Posterior cingulate gyrus (tissue), 11 donors: ENCODE measurements at places on chromosomes 1 and 21.

DNA sequence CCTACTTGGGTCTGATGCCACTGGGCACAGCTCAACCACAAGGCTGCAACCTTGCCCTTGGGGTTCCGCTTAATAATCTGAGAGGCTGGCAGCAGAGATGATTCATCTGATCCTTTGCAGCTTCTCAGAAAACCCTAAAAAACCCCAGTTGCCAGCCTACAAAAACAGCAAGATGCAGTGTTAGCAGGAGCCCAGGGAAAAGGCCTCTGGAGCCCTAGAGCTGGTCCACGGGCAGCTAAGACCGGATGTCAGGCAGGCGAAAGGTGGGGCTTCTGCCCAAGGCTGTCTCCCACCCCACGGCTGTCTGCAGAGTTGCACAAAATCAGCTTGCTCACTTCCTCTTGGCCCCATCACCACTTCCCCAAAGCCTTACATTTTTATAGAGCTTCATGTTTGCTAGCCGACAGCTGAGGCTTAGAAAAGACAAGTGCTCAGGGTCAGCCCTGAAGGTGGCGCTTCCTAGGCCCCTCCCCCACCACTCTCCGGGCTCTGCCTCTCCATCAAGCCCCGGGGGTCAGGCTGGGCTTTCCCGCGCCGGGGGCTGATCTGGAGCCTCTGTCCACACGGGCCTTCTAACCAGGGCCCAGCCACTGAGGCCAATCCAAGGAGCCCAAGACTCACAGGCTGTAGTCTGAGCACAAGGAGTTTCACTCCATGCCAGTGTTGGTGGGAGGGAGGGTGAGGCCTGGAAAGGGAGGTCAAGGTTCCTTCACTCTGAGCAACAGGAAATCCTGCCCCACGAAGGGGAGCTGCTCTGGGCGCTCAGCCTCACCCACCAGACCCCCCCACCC lies 4.2 kb upstream of the ADORA3 start:
- DNase-seq = peak; percentile 77

- no peak for DNase-seq
Measured at GRCh38 chr1:58966103-58966916, 182.5 kb upstream of the JUN start.

- peak; percentile 51 for DNase-seq
Measured at GRCh38 chr1:34163792-34164731, 968 bp downstream of the CSMD2 start.

DNA sequence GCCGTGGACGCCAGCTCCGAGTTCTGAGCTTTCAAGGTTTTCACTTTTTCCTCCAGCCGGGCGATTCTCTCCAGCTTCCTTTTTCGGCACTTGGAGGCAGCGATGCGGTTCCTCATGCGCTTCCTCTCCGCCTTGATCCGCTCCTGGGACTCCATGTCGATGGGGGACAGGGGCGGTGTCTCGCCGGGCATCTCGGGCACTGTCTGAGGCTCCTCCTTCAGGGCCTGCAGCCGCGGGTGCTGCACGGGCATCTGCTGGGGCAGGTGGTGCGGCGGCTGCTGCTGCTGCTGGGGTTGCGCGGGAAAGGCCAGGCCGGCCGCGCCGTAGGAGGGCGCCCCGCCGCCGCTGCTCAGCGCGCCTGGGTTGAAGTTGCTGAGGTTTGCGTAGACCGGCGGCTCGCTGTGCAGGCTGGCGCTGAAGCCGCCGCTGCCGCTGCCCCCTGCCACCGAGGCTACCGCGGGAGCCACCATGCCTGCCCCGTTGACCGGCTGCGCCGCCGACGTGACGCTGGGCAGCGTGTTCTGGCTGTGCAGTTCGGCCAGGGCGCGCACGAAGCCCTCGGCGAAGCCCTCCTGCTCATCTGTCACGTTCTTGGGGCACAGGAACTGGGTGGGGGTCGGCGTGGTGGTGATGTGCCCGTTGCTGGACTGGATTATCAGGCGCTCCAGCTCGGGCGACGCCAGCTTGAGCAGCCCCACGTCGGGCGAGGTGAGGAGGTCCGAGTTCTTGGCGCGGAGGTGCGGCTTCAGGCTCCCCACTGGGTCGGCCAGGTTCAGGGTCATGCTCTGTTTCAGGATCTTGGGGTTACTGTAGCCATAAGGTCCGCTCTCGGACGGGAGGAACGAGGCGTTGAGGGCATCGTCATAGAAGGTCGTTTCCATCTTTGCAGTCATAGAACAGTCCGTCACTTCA lies 1.4 kb downstream of the JUN start:
- peak; percentile 48 for DNase-seq

DNA sequence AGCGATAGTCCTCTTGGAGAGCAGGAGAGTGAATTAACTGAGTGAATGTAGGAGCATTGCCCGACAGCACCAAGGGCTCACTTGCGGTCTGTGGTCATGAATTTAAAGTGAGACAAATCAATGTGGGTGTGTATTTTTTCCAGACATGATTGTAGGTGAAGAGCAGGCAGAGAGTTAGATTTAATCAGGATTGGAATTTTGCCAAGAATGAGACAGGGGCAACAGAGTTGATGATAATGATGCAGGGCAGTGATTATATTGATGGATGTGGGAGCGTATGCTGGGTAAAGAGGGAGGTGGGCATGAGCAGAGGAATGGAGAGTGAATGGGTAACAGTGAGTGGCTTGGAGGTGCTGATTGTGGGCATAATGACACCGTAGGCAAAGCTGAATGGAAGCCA lies 20.0 kb upstream of the SYT6 start:
- no peak for DNase-seq

DNA sequence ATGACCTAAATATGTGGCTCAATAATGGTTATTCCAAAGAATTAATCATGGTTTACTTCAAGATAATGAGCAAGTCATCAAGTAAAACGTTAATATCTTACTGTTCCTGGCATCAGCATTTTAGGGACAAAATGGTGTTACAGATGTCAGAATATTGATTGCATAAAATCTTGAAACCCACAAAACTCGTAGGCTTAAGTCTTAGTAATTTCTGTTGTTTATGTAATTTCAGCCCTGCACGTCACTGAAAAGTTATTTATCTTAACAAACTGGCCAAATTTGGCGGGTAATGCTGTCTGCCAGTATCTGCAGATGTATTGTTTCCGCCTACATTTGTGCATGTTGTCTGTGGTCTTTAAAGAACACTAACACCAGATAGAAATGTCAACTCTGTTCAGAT lies 25.8 kb downstream of the CDC7 start:
- no peak for DNase-seq

GRCh38 chr1:154479764-154480421 lies 22.1 kb upstream of the TDRD10 start:
- no peak for DNase-seq

- no peak for DNase-seq
Measured at GRCh38 chr1:116679091-116679827, 11.7 kb upstream of the IGSF3 start.

DNA sequence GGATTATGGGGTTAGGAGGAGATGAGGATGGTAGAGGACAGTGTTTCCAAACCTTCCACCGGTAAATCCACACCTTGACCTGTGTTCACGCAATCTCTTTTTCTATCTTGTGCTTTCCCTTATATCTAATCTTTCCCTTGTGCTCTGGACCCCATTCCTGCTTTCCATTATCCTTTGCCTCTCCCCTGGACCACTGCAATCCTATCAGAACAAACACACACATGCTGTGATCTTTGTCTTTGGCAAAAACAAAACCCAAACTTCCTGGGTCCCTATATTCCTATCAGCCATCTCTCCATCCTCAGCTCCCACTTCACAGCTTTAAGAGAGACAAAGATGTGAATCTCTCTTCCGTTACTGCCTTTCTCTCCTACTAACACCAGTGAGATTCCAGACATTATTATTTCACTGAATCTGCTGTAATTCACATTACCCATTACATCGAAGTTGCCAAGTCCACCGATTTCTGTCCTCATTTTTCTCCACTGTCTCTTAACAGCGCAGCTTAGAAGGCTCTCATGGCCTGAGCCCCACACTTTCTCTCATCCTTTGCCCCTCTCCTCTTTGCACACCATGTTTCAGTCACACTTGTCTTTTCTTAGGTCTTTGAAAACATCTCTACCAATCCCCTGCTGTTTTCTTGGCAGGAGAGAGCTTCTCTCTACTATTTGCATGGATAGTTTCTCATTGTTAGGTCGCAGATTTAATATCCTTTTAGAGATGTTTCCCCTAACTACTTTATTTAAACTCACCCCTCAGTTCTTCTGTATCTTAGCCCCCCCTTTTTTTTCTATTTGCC lies 230.0 kb upstream of the B3GALT2 start:
- DNase-seq = no peak

- no peak for DNase-seq
Measured at GRCh38 chr21:46424039-46424591, 34.6 kb upstream of the DIP2A start.

DNA sequence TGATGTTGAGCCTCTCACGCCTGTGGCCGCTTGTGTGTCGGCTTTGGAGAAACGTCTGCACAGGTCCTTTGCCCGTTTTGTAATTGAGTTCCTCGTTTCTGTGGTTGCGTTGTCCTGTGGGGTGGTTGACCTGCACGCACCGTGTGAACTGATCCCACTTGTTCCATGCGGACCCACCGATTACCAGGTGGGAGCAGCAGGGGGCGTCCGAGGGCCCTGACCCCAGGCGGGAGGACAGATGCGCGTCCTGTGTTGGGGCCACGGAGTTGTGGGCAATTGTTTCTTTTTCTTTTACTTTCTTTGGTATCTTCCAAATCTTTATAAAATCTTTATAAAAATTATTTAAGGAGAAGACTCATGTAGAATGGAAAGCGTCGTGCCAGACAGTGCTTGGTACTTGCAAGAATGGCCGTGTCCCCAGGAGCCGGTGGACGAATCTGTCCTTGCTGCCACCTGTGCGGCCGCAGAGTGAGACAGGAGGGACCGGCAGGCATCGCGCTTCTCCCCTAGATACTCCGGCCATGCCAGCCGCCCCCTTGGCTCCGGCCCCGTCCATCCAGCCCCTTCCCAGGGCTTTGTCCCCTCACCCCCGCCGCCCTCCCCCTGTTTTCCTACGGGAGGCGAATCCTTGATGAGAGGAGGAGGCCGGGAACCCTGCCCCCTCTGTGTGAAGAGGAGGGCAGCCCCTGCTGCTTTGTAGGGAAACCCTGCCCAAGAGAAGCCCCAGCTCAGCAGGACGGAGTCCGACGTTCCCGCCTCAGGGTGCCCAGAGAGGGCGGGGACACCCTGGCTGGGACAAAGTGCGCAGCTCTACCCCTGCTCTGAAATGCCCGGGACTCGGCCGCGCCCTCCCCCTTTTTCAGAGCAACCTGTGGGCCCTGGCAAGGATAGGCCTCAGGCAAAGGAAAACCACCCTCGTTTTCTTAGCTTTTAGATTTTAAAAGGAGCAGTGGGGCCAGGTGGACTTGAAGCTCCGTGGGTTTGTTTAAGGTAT lies 41.7 kb downstream of the PRKCZ start:
- no peak for DNase-seq

DNA sequence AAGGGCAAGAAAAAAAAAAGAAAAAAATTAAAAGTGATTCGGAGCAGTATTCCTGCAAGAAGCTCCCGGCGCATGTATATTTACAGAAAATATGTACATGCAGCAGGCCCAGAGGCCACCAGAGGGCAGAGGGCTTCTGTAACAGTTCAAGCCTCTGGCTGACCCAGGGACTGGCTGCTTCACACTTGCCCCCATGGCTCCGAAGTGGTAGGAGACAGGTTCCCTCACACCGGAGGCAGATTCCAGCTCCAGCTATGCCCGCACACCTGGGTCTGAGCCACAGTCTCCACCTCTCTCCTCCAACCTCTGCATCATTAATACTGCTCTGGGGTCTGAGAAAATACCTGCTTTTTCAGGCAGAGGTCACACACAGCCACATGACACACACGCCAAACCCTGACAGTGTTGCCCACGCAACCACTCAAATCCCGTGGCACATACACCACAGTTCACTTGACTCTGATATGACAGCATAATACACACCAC lies 2.2 kb upstream of the ARHGAP30 start:
- peak; percentile 29 for DNase-seq

DNA sequence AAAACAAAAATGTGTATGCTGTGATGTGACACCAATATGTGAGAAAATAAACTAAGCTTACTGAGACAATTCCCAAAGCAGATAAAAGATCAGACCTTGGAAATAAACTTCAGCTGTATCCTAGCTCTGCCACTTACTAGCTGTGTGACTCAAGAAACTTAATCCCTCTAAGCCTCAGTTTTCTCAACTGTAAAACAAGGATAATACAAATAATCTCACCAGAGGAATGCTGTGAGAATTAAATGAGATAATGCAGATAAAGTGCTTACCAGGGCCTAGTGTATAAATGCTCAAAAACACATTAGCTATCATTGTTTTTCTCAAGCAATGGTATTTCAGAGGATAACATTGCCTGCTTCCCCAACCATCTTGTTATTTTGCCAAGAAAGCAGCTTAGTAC lies 2.1 kb downstream of the HEATR1 start:
- DNase-seq = no peak

GRCh38 chr1:161824618-161825017 lies 58.5 kb downstream of the ATF6 start:
- no peak for DNase-seq

- DNase-seq = no peak
Measured at GRCh38 chr1:80441664-80442063, 1359.1 kb upstream of the ADGRL2 start.

DNA sequence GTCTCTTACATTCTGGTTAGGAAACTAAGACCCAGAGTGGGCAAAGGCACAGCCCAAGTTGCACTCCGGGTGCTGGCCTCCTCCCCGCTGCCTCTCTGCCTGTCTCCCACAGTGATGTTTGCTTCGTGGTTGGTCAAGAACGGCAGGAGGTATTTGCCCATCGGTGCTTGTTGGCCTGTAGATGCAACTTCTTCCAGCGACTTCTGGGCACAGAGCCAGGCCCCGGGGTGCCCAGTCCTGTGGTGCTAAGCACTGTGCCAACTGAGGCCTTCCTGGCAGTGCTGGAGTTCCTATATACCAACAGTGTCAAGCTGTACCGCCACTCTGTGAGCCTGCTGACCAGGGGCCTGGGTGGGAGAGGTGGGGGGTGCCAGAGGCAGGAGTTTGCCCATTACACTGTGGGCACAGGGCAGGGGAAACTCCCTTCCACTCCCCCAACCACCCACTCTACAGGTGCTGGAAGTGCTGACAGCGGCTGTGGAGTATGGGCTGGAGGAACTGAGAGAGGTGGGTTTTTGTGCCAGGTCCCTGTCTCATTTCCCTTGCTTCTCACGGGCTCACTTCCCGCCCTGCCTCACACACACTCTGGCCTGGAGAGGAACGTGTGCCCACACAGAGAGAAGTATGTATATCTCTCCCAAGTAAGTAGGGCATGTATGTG lies 1.9 kb downstream of the BTBD19 start:
- DNase-seq = no peak

GRCh38 chr1:227094249-227094966 lies 154.3 kb downstream of the COQ8A start:
- no peak for DNase-seq
